CMK (cell line): ENCODE measurements at places on chromosomes 12 and 14.

DNA sequence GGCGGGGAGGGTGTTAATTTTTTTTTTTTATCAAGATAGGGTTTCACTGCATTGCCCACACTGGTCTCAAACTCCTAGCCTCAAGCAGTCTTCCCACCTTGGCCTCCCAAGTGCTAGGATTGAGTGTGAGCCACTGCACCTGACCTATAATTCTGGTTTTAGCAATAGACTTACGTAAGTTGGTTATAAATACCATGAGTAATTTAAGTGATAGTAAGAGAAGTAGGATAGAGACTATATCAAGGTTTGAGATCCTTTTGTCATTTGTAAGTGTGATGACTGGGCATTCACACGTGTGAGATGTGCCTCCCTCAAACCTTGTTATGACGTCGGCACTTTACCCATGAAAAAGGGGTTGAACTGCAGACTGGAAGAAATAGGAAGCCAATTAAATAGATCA is 22.5 kb downstream of the SINHCAF start:
- DNase-seq, result no peak

DNA sequence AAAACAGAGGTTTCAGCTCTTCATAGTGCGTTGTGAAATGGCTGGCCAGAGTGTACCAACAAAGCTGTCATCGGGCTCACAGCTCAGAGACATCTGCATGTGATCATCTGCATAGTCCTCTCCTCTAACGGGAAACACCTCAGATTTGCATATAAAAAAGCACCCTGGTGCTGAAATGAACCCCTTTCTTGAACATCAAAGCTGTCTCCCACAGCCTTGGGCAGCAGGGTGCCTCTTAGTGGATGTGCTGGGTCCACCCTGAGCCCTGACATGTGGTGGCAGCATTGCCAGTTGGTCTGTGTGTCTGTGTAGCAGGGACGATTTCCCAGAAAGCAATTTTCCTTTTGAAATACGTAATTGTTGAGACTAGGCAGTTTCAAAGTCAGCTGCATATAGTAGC is 14.3 kb upstream of the PAPLN start:
- DNase-seq, result no peak

DNA sequence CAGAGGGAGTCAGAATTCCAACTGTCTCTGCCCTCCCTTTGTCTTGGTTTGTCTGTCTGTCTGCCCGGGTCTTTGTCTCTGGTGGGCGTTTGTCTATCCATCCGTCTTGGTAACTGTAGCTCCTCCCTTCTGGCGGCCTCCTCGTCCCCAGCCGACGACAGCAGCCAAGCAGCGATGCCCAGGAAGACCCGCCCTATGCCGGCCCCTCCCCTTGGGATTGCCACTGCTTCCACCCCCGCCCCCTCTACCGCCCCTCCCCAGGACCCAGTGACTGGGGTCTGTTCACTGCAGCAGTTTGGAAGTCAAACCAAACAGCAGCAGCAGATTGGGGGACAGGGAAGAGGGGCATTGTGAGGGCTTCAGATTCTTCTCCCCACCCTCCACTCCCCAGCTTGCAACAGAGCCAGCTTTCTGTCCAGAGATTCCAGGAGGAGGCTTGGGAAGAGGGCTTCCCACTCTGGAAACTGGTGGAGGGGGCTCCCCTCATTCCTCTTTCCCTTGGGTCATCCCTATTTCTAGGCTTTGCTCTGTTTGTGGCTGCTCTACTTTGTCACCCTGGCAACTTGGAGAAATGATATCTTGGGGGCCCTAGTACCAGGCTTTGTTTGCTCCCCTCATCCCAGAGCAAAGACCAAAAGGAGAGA is 2.4 kb upstream of the RARG start:
- DNase-seq, result no peak

DNA sequence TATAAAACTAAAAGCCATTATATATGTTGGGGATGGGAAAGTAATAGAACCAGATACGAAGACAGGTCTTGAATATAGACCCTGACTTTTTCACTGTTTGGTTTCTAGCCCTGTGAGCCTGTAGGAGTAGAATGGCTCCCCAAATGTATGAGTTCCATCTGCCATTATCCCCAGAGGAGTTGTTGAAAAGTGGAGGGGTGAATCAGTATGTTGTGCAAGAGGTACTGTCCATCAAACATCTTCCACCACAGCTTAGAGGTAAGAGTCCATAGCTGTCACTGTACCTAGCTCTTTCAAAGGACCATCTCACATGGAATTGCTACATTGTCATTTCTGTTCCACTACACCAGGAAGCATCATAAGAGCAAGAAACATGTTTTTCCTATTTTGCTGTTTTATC is 1.1 kb downstream of the NCAPD2 start:
- DNase-seq, result no peak

DNA sequence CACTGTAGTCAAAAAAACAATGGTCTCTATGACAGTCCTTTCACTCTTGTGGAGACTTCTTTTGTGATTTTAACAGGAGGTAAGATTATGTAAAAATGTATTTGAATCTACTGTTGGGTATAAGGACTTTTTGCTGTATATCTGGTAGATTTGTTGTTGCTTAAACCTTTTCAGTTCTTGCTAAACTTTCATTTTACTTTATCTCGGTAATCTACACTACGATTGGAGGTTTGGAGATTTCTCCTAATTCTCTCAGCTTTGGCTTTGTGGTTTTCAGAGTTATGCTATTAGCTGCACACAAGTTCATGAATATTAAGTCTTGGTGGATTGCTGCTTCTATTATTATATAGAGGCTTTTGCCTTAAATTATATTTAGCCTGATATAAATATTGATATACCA is 116.6 kb upstream of the HIF1A start:
- DNase-seq, result no peak

DNA sequence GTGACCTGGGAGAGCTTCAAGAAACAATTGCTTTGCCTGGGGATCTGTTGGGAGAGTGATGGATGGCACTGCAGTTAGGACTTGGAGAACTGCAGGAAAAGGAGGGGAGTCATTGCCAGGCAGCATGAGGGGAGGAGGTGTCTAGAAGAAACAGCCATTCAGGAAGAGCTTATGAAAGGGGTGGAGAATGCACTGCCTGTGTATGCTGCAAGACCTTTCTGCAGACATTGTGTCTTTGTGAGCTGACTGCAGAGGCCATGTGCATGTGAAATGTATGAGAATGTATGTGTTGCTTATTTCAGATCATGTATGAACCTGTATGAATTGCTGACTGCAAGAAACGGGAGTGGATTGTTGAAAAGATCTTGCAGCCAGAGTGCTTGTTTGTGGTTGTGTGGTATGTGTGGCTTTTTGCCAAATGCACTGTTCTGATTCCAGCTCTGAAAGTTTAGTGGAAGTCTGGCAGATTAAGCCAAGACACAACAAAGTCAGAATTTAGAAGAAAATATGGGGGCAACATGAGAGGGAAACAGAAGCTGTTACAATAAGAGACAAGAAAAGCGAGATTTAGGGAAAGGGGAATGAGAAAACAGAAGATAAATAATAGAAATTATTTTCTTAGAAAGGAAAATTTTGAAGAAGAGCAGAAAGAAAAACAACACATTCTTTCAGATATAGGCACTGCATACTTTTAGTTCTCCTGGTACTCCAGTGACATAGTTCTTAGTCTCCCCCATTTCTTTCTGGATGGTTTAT is 9.8 kb upstream of the RIMKLB start:
- no peak for DNase-seq

GRCh38 chr12:109241936-109242335 is 67.1 kb downstream of the FOXN4 start:
- no peak for DNase-seq

DNA sequence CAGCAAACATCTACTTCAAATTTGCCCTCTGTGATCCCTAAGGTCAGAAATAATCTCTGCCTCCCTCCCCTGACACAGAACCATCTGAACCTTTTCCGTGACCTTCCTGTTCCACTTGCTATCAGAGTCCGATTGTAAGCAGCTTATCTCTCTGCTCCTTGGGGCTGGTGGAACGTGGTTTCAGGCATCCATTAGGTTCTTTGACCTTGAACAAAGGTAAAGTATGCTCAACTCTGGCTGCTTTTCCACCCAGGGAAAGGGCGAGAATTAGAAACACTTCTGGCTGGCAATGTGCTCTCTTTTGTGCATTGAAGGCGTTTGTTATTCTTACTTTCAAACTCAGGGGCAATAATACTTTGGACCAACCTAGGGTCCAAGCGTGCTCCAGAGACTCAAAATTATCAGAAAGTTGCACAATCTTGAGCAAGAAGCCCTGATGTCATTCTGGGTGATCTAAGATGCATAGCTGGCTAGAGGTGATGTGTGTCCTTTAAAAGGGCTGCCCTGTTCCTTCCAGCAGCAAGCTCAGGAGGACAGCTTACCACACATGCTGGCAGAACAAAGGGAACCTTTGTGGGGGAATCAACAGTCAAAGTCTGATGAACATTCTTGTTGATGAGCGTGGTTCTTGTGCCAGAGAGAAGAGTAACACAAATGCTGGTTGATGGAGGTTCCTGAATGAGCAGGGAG is 29.8 kb downstream of the ADGRD1 start:
- no peak for DNase-seq

DNA sequence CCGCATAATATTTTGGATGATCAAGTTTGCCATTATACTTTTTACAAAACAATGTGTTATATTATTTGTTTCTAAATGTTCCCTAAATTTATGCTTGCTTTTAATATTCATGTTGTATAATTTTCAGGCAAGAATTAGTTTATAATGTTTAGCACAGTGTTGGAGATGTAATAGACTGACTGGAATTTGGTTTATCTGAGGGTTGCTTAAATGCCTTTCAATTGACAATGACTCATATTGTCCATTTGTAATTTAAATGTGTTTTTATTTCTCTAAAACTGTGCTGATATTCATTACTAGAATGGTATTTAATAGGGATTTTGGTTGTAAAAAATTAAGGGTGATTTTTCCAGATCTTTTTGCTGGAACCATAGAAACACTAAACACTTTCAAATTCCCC is 788.4 kb downstream of the SLC6A15 start:
- DNase-seq, result no peak

DNA sequence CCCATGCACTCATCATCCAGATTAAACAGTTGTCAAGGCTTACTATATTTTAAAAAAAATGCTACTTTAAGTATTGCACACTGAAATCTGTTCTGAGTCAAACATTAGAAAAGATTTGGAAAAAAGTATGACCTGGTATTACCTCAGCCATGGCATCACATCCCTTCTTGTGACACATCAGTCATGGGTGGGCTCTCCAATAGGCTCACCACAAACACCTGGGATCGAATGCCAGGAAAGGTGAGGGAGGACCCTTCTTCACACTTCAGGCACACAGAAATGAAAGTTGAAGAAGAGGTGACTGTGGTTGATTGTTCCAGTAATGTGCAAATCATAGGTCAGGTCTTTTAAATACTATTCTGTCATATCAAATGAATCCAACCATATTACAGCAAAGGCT is 36.6 kb upstream of the GZMB start:
- DNase-seq, result no peak

DNA sequence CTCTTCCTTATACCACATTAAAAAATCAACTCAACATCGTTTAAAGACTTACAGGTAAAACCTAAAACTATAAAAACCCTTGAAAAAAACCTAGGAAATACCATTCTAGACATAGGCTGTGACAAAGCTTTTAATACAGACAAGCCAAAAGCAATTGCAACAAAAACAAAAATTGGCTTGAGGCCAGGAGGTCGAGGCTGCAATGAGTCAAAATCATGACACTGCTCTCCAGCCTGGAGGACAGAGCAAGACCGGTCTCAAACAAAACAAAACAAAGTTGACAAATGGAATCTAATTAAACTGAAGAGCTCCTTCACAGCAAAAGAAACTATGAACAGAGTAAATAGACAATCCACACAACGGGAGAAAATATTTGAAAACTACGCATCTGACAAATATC is 1057.8 kb downstream of the FSCB start:
- DNase-seq, result no peak

DNA sequence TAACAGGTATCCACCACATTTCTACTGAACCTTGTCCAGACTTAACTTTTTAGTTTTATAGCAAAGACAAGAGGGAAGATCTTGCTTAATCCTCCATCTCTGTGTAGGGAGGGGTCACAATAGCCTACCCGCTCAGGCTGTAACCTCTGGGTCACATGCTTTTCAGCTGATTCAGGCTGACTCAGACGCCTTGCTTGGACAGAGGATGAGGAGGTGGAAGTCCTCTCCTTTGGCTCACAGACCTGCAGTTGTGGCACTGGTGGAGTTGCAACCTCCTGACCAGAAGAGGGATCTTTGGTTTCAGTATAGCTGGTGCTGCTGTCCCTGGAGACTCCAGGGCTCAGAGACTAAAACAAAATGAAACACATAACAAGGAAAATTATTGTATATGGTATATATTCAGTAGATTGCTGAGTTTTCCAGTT is 16.2 kb downstream of the ACIN1 start:
- no peak for DNase-seq

GRCh38 chr14:30355431-30355913 is 203.5 kb upstream of the G2E3 start:
- no peak for DNase-seq

- DNase-seq, result no peak
These were observed 270.5 kb downstream of the BCAT1 start for GRCh38 chr12:24678436-24678835.

DNA sequence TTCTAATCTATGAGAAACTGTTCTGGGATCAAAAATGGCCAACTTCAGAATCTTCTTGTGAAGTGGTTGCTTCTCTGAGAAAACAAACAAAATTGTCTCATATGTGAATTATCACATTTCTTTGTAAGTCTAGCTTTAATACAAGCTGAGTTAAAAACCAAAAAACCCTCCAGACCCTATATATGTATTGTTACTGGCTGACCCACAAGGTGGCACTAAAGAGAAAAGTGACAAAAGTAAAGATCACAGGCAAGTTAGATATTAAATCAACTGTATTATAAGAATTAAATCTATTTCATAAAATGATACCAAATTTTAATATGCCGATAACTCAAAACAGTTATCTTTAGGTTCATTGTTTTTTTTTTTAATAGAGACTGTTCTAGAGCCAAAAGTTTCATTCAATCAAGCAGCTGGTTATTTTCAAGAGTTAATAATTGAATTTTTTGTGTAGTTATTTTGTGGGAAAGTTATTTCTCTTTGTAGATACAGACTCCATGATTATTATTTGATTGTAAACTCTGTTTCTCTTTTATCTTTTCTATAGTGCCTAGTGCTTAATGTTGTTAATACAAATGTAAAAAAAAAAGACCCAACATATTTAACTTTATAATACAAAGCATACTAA is 7.5 kb upstream of the TRHDE start:
- no peak for DNase-seq

DNA sequence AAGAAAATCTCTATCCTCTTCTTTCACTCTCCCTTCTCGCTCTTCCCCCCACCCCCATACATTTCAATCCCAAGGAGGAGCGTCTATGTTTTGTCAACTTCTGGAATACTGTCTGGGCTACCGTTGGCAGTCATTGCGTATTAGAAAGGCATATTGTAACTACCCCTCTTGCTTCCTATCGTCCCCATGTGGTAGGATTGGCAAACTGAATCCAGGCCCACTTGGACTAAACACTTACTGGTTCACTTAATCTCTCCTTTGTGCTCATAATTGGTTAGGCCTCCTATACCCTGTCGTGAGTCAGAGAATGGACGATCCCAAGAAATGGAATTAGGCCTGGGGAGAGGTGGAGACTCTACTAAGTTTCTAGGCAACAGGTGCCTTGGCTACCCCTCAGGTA is 68.8 kb upstream of the SLC8A3 start:
- DNase-seq, result no peak
